ENCODE measurements at places on chromosomes 12 and 14.

- no peak for DNase-seq
Measured at GRCh38 chr12:75971253-75971652, 60.3 kb downstream of the PHLDA1 start.

- DNase-seq = no peak
Measured at GRCh38 chr12:65955452-65955851, 131.2 kb downstream of the HMGA2 start.

DNA sequence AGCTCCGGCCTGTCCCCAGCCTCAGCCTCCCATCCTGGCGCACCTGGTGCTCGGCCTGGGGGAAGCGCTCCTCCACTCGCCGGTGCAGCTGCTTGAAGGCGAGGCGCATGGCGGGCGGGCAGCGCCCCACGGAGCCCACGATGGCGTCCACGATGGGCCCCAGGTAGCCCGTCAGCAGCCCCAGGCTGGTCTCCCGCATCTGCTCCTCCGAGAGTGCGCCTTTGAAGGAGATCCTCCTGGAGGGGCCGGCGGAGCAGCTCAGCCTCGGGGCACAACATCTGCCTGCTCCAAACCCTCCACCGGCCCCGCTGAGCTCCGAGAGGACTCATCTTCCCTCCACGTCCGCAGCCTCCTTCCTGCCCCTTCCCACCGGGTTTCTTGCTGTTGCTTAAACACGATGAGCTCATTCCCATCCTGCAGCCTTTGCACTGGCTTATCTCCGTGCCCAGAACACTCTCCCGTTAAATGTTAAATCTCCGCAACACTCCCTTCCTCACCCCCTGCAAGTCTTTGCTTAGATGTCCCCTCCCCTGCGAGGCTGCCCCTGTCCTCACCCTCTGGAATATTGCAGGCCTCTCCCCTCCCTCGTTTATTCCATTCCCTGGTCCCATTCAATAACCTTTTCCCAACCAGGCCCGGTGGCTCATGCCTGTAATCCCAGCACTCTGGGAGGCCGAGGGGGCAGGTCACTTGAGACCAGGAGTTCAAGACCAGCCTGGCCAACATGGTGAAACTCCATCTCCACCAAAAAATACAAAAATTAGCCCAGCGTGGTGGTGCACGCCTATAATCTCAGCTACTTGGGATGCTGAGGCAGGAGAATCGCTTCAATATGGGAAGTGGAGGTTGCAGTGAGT, 23.3 kb downstream of the RASAL1 start:
- no peak for DNase-seq

GRCh38 chr12:128178565-128178964, 88.4 kb upstream of the TMEM132C start:
- no peak for DNase-seq

GRCh38 chr12:57051011-57051410, 1.1 kb upstream of the MYO1A start:
- no peak for DNase-seq

GRCh38 chr12:2354151-2354991, 301.6 kb downstream of the CACNA1C start:
- DNase-seq = no peak

GRCh38 chr12:54368025-54368708, 3.9 kb upstream of the GPR84 start:
- DNase-seq = no peak

GRCh38 chr12:750366-751191, 1.8 kb upstream of the WNK1 start:
- no peak for DNase-seq

DNA sequence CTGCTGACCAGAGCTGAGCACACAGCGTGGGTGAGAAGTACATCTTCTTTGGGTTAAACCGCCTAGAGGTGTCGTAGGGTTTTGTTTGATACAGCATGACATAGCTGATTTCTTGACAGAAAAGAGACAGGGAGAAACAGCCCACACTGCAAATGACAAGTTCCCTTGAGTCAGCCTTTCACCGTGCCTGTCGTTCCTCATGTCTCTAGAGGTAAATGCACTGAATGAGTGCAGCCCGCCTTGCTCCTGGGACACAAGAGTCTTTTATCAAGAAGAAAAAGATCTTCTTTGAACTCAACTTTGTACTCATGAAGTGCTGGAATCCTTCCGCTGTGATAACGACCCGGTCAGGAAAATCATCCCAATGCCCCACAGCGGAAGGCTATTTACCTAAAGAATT, 77.6 kb downstream of the TMEM132D start:
- no peak for DNase-seq

DNA sequence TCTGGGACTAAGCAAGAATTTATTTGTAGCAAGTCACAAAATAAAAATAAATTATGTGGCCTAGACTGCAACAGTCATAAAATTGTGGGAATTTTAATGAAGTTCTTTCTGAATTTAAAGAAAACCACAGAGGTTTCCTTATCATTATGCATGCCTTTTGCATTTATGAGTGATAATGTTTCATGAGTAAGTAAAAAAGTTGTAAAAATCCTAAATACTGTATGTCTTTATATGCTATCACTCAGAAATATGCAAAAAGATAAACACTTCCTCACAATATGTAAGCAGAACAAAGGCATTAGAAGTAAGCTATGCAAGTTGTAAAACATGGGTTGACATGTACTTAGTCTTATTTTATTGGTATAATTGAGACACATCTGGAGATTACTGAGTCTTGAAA, 239.4 kb upstream of the PDE3A start:
- no peak for DNase-seq
